ENCODE measurements at places on chromosomes 2 and 18.

DNA sequence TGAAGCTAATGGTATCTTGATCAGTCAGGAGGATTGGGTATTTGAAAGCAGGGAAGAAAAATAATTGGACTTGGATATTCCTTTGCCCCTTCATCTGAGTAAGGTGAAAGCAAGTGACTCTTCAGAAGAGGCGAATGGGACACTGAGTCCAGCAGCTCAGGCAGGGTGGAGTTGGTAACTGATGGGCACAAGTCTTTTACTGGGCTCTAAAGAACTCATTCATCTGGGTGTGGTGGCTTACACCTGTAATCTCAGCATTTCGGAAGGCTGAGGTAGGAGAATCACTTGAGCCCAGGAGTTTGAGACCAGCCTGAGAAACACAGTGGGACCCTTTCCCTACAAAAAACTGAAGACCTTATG lies 11.2 kb downstream of the CFLAR start:
- DNase-seq, result no peak

- DNase-seq, result no peak
Observed at GRCh38 chr2:11697103-11697871, 27.3 kb upstream of the NTSR2 start.

- DNase-seq, result no peak
Observed at GRCh38 chr2:8570637-8571036, 111.2 kb upstream of the ID2 start.

GRCh38 chr2:233447506-233448219 lies 93.4 kb downstream of the DGKD start:
- no peak for DNase-seq

GRCh38 chr2:194345347-194345746 lies 1311.7 kb upstream of the SLC39A10 start:
- no peak for DNase-seq

Measured in CD4-positive, alpha-beta T cell treated with Interleukin-12 subunit alpha and Interleukin-12 subunit beta, for 1 hour (primary cell).